ENCODE measurements at places on chromosomes 16 and 17.

DNA sequence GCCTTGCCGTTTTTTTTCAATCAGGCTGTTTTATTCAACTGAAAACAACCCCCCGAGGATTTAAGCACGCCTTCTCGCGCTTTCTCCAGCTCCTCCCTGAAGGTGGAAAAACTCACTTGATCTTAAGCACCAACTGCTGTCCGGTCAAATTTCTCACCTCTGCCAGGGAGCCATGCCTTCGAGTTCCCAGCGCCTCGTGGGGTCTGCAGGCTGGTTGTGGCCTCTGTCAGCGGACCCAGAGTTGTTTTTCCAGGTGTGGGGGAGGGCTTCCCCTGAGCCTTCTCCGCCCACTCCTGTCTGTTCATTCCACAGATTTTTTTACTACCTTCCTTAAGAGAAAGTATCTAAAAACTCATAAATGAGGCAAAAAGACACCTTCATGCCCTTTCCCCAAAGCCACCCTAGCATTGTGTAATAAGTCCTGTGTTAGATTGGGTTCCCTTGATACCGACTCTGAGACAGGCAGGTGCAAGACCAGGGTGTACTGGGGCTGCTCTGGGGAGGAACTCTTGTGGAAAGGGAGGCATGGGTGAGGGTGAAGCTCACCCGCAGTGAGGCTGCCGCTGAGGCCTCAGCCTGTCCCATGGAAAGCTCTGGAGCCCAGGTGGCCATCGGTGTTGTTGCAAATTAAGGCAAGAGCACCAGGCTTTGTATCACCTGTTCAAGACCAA, 101.6 kb downstream of the AXIN2 start:
- DNase-seq = no peak

- DNase-seq = no peak
These were observed 68.5 kb downstream of the YPEL2 start for GRCh38 chr17:59399914-59400313.

DNA sequence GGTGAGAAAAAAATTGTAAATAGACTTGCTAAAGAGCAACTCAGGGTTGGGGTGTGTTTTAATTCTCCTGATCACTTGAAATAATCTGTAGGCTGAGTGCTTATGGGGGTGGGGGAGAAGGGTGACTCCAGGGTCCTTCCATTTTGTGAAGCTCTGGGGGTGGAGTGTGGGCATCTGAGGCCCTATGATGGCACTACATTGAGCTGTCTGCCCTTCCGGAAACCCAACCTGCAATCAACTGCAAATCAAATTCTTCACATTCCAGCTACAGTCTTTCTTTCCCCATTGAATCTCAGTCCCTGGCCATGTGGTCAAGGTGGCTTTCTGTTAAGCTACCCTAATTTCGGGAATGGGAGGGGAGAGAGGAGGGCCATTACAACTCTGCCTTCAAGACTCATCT, 6.0 kb upstream of the CDC6 start:
- DNase-seq = no peak

- no peak for DNase-seq
These were observed 67.4 kb upstream of the CHMP6 start for GRCh38 chr17:80924111-80924806.
